ENCODE measurements at places on chromosomes 13 and 19.

DNA sequence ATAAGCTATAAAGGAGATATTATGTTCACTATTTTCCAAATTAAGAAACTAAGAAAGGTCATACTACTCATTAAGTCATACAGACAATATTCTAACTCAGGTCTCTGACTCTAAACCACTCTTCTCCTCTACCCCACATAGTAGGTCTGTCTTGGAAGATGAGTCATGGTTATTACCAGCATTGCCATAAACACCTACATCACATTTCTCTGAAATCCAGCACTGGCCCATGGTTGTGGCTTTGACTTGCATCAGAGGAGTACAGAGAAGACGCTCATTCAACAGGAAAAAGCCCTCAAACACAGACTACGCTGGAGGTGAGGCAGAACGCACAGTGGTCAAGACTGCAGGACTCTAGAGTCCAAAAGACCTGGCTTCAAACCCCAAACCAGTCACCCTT, 476.8 kb downstream of the COG6 start:
- no peak for DNase-seq

GRCh38 chr19:16908759-16909158, 20.0 kb downstream of the F2RL3 start:
- DNase-seq, result no peak

DNA sequence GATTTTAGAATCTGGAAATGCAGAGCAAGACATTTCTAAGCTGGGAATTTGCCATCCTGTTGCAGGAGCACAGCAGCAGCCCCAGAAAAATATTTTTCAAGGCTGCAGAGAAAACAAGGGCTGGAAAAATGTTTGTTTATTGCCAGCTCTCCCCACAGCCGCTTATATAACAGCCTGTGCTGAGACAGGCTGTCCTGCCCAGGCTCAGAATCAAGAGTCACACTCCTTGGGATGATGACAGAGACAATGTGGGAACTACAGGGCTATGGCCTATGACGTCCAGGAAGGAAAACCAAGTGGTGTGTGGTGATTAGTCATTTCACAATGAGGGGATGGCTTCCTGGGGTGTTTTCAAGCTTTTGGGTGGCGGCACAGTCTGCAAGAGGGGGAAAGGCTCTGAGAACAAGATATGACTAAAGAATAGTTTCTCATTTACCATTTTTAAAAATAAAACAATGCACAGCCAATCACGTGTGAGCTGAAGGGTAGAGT, 136.3 kb upstream of the SERP2 start:
- peak; percentile 94 for DNase-seq

- no peak for DNase-seq
These were observed 71.3 kb upstream of the POSTN start for GRCh38 chr13:37669845-37670244.

- no peak for DNase-seq
These were observed 342.3 kb downstream of the GPC5 start for GRCh38 chr13:91740756-91741155.

DNA sequence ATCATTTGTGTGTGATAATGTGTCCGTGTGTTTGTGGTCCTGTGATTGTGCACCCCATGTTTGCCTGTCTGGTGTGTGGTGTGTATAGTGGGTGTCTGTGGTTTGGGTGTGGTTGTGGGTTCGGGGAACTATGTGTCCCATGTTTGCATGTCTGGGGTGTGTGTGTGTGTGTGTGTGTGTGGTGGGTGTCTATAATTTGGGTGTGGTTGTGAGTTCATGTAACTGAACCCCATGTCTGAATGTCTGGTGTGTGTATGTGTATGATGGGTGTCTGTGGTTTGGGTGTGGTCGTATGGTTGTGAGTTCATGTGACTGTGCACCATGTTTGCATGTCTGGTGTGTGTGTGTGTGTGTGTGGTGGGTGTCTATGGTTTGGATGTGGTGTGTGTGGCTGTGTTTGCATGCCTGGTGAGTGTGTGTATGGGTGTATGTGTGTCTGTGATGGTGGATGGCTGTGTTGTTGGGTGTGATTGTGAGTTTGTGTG, 11.1 kb upstream of the NFIX start:
- DNase-seq, result no peak

GRCh38 chr13:21730186-21730880, 59.5 kb downstream of the FGF9 start:
- no peak for DNase-seq

DNA sequence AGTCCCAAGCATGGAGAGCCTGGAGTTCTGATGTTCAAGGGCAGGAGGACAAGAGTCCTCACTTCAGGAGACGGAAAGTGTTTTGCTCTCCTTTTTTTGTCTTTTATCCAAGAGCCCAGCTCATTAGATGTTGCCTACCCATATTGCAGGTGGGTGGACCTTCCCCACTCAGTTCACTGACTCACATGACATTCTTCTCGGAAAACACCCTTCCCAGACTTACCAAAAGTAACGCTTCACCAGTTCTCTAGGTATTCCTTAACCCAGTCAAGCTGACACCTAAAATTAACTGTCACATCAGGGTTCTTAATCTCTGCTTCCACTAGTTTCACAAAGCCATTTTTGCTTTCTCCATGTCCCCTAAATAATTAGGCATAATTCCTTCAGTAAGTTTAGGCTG, 2215.4 kb upstream of the PCDH20 start:
- DNase-seq, result no peak

DNA sequence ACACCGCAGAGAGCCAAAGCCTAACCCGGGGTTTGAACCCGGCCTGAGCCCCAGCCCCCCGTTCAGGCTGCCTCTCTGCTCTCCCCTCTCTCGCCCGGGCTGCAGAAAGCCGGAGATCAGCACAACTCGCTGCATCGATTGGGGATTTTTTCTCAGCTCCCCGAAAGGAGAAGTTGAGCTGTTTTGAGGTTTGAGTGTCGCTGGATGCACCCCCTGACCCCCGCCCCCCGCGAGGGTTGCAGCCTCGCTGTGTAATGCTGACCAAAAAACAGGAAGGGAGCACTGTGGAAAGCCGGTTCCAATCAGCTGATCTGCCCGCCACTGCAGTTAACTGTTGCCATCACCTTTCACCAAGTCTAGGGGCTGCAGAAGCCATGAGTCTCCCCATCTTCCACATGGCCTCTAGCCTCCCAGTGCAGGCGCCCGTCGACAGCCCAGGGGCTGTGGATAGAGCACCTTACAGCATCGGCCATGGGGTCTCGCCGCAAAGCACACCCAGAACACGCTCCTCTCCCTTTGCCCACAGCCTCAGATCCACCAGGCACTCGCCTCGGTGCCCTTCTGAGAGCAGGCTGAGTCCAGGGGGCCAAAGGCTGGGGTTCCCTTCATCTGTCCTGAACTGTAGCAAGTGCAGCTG, 34.5 kb downstream of the MYO9B start:
- DNase-seq, result peak; percentile 94

- DNase-seq, result no peak
These were observed 182.7 kb downstream of the TBC1D4 start for GRCh38 chr13:75299246-75299645.

- DNase-seq, result no peak
These were observed 92.0 kb downstream of the C13orf42 start for GRCh38 chr13:51019026-51019425.

DNA sequence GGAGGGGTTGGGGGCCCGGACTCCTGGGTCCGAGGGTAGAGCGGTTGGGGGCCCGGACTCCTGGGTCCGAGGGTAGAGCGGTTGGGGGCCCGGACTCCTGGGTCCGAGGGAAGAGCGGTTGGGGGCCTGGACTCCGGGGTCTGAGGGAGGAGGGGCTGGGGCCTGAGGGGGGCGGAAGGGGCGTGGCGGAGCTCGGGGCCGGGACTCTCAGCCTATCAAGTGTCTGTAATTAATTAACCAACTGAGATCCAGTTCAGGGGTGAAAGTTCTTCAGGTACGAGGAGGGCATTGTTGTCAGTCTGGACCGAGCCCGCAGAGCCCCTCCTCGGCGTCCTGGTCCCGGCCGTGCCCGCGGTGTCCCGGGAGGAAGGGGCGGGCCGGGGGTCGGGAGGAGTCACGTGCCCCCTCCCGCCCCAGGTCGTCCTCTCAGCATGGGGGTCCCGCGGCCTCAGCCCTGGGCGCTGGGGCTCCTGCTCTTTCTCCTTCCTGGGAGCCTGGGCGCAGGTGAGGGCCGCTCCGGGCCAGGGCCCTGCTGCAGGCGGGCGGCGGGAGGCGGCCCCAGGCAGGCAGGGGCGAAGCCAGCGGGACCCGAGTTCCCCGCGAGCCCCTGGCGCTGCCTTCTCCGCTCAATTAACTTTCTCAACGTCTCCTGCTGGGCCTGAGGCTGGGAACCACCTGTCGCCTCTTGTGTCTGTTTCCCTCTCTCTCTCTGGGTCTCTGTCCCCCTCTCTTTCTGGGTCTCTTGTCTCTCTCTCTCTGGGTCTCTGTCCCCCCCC, 697 bp downstream of the FCGRT start:
- DNase-seq, result no peak

DNA sequence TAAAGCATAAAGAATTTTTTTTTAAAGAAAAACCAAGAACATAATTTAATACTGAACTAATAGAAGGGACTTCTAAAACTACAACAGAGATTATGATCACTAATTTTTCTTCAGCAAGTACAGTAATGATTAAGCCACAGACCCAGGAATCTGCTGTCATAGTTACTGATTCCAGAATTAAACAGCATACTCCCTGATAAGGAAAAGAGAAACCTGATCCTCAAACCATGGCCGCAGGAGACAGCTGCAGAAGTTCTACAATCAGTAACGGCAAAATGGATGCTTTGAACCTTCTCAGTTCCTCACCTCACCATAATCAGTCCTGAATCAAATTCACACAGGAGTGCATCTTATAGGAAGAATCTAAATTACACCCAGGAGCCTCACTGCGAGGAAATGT, 939.0 kb upstream of the SLITRK1 start:
- DNase-seq, result no peak

DNA sequence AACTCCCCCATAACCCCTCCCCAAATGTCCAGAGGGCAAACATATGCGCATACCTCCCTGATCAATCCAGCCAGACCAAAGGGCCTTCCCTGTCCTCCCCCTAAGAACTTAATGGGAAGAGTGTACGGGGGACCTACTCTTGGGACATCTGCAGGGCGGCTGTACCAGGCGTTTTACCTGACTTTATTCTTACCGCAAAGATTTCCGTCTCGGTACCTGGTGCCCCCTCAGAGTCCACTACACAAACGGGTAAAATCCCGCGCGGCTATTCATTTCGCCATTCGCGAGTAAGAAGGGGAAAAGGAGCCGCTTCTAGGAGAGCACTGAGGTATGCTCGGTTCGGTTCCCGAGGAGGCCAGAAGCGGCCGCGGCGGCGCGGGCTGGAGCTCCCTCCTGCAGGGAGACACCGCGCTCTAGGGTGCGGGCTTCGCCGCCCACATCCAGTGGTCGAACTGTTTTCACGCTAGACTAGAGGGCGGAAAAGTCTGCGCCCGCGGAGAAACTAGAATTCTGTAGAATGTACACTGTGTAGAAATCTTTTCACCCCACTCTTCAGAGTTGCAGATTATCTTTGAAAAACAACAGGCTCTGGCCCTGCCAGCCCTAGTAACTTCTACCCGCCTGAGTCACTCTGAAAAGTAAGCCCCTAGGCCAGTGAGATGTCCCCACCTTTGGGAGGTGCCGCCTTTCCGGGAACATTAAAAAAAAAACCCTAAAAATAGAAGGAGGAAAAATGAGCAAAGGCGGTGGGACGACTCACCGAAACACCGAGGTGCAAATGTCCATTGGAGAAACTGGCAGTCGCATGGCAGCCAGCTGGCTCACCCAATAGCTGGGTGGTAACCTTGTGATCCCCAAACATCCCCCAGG, 3.8 kb upstream of the TSHZ3 start:
- no peak for DNase-seq
